ENCODE measurements at places on chromosomes 3 and 15. TPM values are rescaled to one million over a fixed set of nuclear protein-coding genes. Genes with fewer than 3 reads are reported as not detected.

DNA sequence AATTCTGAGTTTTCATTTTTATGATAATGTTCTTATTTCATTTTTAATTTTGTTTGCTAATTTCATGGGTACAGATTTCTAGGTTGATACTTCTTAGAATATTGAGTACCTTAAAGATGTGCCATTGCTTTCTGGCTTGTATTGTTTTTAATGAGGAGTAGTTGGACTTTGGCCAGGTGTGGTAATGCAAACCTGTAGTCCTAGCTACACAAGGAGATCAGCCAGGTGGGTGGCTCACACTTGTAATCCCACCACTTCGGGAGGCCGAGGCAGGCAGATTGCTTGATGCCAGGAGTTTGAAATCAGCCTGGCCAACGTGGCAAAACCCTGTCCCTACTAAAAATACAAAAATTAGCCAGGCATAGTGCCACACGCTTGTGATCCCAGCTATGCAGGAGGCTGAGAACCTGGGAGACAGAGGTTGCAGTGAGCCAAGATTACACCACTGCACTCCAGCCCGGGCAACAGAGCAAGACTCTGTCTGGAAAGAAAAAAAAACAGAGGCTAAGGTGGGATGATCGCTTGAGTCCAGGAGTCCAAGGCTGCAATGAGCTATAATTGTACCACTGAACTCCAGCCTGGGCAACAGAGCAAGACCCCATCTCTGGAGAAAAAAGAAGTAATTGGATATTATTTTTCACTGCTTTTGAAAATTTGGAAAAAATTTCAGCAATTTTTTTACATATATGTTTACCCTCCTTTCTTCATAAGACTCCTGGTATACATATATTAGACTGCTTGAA is 198.0 kb downstream of the ALCAM start:
- no peaks in the 10 kb centered on the region for H3K27me3 ChIP-seq
- no peak overlapping the region for H3K4me3 ChIP-seq
- DNase-seq, result no peak
- H3K36me3 ChIP-seq, result peaks cover 4% of the 10 kb centered on the region
- no peaks in the 10 kb centered on the region for H3K4me1 ChIP-seq

GRCh38 chr3:80898211-80898610 is 863.2 kb downstream of the GBE1 start:
- H3K27me3 ChIP-seq, result no peaks in the 10 kb centered on the region
- no peak overlapping the region for H3K27ac ChIP-seq
- no peak overlapping the region for H3K4me3 ChIP-seq
- H3K4me1 ChIP-seq, result no peaks in the 10 kb centered on the region
- no peaks in the 10 kb centered on the region for H3K36me3 ChIP-seq

ESYT3 gene
- 0.26 TPM for total RNA-seq

UBA5 gene
- total RNA-seq, result 33.5 TPM

GOLGA8F gene
- not detected for total RNA-seq
